ENCODE measurements at places on chromosomes 3 and 15.

DNA sequence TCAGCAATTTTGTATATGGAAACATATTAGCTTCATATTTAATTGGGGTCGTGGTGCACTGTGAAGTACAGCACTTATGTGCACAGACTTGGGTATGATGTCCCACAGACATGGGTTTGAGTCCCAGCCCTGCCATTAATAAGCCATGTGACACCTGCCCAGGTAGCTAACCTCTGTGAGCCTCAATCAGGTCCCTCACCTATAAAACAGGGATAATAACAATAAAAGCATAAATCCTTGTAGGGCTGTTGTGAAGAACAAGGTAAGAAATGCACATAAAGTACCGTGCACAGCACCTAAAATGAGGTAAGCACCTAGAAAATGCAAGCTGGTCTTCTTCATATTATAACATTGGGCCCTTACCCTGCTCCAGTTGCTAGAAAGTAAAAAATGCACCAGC, 173.5 kb upstream of the WNT5A start:
- no peak overlapping the region for H3K4me3 ChIP-seq
- no peaks in the 10 kb centered on the region for H3K36me3 ChIP-seq

DNA sequence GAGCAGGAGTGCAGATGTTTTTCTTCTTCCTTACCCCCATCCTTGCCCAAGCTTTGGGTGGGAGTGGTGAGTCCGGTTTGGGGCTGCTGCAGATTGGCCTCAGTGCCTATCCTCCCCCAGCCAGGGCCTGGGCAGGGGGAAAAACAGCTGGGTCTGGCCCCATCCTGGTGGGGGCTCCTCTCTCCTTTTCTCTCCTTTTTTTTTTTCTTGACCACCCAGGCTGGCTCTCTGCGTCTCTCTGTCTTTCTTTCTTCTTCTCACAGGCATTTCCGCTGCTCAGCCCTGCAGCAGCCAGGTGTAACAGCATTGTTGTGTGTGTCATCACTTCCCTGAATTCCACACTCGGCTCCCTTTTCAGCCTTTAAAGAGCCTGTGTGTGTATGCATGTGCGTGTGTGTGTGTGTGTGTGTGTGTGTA, 2.0 kb downstream of the FOXL2NB start:
- peak overlapping the region; percentile 81 for H3K4me3 ChIP-seq
- H3K36me3 ChIP-seq = peaks cover 7% of the 10 kb centered on the region
- peaks cover 7% of the 10 kb centered on the region for H3K4me1 ChIP-seq

GRCh38 chr15:46502667-46503066, 867.8 kb downstream of the SQOR start:
- H3K36me3 ChIP-seq = no peaks in the 10 kb centered on the region
- H3K27me3 ChIP-seq = no peaks in the 10 kb centered on the region
- H3K27ac ChIP-seq = no peak overlapping the region
- no peak for DNase-seq

- H3K4me1 ChIP-seq = no peaks in the 10 kb centered on the region
- no peaks in the 10 kb centered on the region for H3K27me3 ChIP-seq
- no peak overlapping the region for H3K4me3 ChIP-seq
- no peak overlapping the region for H3K27ac ChIP-seq
- no peak for DNase-seq
These were observed 39.7 kb downstream of the BCHE start for GRCh38 chr3:165797551-165797950.

GRCh38 chr3:181279239-181279565, 289.7 kb upstream of the DNAJC19 start:
- H3K4me1 ChIP-seq = no peaks in the 10 kb centered on the region
- no peak for DNase-seq
- H3K27me3 ChIP-seq = no peaks in the 10 kb centered on the region
- no peaks in the 10 kb centered on the region for H3K36me3 ChIP-seq

DNA sequence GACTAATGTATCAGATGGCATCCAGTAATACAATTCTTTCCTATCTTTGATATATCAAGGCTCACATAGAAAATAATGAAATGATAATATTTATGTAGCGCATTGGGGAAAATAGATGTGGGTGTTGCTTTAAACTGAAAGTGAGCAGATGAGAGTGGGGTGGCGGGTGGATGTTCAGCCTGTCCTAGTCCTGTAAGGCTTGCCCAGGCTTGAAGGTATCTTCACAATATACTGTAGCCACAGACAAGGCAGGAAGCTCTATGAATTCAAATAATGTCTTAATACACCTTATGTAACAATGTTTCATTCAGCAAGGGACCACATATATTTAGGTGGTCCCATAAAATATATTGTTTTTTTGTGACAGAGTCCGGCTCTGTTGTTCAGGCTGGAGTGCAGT, 334.9 kb upstream of the NAALADL2 start:
- DNase-seq = no peak
- H3K27me3 ChIP-seq = no peaks in the 10 kb centered on the region
- no peak overlapping the region for H3K4me3 ChIP-seq
- H3K27ac ChIP-seq = no peak overlapping the region
- H3K4me1 ChIP-seq = no peaks in the 10 kb centered on the region
- H3K36me3 ChIP-seq = 0 out of 3 replicates have a peak, but pooled peaks cover 2% of the 10 kb centered on the region

GRCh38 chr15:65248511-65249255, 37.4 kb upstream of the CILP start:
- no peak overlapping the region for H3K4me3 ChIP-seq
- H3K36me3 ChIP-seq = no peaks in the 10 kb centered on the region
- H3K27ac ChIP-seq = no peak overlapping the region
- H3K4me1 ChIP-seq = no peaks in the 10 kb centered on the region
- DNase-seq = no peak

DNA sequence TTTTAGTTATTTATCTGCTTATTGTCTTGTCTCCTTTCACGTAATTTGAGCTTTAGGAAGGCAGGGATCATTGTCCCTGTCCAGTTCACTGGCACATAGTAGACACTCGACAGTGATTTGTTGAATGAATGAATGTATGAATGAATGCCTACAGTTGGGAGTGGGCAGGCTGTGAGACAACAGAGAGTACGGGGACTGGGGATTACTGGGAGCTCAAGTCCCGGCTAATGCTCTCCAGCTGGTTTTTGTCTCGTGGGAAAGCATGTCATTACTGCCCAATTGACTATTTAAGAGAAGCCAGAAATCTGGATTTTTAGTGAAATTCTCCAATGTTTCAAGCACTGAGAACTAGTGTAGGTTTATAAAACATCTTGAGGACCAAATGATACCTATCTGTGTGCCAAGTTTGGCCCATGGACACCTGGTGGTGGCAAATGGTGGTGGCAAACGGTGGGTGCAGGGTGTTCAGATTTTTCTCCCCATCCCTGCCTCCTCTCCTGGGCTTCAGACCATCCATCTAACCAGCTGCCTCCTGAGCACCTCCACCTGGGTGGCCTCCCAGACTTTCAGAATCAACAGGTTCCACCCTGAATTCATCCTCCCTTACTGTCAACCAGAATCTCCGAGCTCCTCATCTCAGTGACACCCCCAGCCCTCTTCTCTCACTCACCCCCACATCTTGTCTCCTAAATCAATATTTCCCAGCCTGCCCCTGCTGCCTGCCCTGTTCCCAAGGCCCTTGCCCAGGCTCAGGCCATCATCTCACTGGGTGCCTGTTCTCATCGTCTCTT, 36.2 kb upstream of the TRH start:
- no peak overlapping the region for H3K27ac ChIP-seq
- H3K36me3 ChIP-seq = no peaks in the 10 kb centered on the region
- no peaks in the 10 kb centered on the region for H3K4me1 ChIP-seq

DNA sequence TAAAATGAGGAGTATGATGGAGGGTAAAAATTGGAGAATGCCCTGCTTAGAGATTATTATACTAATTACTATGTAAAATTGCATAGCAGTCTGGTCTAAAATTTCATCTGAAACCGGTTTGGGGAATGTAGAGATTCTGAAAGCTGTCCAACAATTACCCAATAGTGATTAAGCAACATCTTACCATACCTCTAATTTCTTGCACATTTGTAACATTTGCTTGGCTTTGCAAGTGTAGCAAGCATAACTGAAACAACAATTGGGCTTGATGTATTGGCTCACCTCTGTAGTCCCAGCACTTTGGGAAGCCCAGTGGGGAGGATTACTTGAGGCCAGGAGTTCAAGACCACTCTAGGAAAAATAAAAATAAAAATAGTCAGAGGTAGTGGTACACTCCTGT, 17.4 kb downstream of the AADACL2 start:
- no peak for DNase-seq
- no peaks in the 10 kb centered on the region for H3K36me3 ChIP-seq
- no peaks in the 10 kb centered on the region for H3K4me1 ChIP-seq
- H3K27me3 ChIP-seq = no peaks in the 10 kb centered on the region

DNA sequence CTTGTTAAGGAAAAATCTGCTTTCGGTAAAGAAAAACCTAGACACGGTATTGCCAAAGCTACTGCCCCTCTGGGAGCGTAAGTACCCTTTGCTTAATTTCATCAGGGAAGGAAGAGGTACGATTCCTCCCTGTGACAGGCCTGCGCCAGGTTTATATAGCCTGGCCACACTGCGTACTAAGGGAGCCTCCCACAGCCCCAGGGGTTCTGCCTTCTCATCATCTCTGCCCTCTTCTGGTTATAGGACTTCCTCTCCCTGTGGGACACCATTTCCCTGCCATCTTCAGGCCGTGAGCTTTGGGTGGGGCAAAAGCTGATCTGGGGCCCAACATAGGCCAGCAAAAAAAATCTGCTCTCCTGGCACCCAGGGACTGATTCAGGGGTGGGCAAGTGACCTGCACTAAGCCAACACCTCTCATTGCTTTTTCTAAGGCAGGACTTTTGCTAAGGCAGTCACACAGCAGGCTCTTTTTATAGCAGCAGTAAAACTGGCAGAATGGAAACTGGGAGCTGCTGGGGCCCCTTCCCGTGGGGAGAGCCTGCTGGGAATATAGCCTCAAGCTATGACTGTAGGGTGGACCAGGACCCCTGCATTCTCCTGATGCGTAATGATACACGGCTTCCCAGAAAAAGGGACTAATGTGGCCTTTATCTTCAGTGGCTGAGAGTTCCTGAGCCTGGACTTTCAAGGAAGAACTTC, 76.2 kb downstream of the PRICKLE2 start:
- peaks cover 21% of the 10 kb centered on the region for H3K36me3 ChIP-seq
- H3K27ac ChIP-seq = no peak overlapping the region
- no peaks in the 10 kb centered on the region for H3K4me1 ChIP-seq
- no peak overlapping the region for H3K4me3 ChIP-seq
- H3K27me3 ChIP-seq = no peaks in the 10 kb centered on the region
- DNase-seq = no peak

DNA sequence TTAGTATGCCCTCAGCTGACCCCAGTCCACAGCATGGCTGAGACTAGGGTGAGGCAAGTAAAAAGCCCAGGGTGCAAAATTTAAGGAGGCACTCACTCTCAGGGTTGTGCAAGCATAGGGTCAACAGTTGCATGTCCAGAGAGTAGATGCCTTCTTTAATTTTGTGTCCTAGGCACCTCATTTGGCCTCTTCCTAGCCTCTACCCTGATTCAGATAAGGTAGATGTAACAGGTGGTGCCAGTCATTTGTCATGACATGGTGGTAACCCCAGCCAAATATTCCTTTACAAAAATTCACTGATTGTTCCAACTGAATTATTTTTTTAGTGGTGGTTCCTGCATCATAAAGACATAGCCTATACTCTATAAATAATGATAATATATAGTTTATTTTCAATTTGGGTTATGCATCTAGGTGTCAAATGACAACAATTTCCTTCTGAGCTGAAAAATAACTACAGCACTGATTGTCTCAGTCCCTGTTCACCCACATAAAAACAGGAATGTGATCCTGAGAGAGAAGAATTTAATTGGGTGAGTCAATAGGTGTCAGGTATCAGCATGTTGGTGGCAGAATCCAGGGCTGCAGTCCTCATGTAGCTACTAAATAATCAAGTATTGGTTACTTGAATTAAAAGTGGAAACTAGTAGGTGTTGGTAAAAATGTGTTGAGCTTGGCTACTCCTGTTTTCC, 44.2 kb upstream of the TIPARP start:
- H3K27ac ChIP-seq = no peak overlapping the region
- no peak for DNase-seq
- H3K4me1 ChIP-seq = peaks cover 3% of the 10 kb centered on the region
- H3K4me3 ChIP-seq = no peak overlapping the region

DNA sequence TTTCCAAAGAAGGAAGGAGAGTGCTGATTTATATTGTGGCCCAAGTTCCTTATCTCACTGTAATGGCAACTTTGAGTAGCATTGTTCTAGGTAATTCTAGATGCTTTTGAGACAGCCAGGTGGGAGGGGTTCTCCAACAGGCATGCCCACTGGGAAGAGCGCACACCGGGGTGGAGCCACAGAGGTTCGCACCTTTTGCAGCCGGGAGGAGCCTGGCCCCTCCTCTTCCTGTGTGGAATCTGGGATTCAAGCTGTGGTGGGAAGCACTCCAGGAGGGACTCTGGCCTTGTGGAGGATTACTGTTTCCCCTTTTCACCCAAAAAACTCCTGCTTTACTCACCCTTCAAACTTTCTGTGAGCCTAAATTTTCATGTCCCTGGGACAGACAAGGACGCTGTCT, 53.1 kb downstream of the CFAP20DC start:
- H3K4me3 ChIP-seq = no peak overlapping the region
- DNase-seq = peak; percentile 34
- H3K27me3 ChIP-seq = no peaks in the 10 kb centered on the region
- H3K4me1 ChIP-seq = no peaks in the 10 kb centered on the region
- H3K27ac ChIP-seq = no peak overlapping the region

DNA sequence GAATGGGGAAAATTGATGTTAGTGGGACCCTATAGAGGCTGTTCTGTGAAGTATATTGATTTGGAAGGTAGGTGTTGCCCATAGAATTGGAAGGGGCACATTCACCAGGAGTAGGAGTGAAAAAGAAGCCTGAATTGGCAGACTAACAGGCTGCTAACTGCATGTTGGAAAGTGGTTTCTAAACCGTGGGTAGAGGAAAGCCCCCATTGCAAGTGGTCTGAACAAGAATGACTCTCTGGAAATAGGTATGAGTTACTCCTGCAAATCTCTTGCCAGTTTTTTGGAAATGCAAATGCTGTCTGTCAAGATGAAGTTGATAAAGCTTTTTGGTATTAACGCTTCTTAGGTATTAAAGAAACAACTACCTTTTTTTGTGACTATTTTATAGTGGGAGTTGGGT, 3.5 kb downstream of the UBE2E1 start:
- no peak for DNase-seq
- no peak overlapping the region for H3K27ac ChIP-seq
- peak overlapping the region; percentile 86 for H3K4me3 ChIP-seq
- peaks cover 39% of the 10 kb centered on the region for H3K36me3 ChIP-seq

GRCh38 chr3:8456412-8456811, 45.2 kb upstream of the LMCD1 start:
- no peak for DNase-seq
- H3K4me3 ChIP-seq = no peak overlapping the region
- H3K27me3 ChIP-seq = no peaks in the 10 kb centered on the region
- H3K27ac ChIP-seq = no peak overlapping the region
- no peaks in the 10 kb centered on the region for H3K36me3 ChIP-seq
